ENCODE measurements at places on chromosomes 11 and 22. TPM values are rescaled to one million over a fixed set of nuclear protein-coding genes. Genes with fewer than 3 reads are reported as not detected.

GRCh38 chr11:117424781-117425180 is 97.1 kb downstream of the CEP164 start:
- DNase-seq: no peak

- DNase-seq: no peak
These were observed 5.3 kb downstream of the OR51F2 start for GRCh38 chr11:4826425-4826824.

DNA sequence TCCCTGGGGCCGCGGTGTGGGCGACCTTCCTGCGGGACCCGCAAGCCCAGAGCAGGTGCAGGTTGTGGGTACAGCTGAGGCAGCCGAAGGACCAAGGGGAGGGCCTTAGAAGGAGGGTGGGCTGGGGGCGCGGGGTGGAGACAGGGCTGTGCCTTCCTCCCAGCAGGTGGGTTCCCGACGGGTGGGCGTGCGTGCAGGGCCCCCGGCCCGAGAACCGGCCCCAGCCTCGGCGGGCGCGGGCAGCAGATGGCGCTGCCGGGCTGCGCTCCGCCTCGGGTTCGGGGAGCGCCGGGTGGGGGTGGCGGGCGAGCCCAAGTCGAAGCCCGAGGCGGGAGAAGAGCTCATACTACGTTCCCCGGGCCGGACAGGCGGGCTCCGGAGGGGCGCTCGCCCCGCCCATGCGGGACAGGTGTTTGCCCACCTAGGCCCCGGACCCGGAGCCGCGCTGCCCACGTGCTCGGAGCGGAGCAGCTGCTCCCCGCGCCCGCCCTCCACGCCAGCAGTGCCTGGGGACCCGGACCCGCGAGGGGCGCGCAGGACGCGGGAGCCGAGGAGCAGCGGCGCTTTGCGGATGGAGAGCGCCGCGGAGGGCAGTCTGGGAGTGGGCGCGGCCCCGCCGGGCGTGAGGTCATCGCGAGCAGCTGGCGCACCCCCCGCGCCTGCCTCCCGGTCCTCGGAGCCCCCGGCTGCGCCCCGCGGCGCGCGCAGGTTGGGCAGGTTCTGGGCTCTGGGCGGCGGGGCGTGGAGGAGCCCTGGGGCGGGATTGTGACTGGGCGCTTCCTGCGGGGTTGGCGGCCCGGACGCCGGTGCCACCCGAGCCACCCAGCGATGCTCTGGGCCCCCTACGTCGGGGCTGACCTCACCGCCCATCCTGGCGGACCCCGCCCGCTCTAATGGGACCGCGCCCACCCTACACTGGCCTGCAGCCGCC is 25.3 kb downstream of the DUSP8 start:
- no peak for DNase-seq

DNA sequence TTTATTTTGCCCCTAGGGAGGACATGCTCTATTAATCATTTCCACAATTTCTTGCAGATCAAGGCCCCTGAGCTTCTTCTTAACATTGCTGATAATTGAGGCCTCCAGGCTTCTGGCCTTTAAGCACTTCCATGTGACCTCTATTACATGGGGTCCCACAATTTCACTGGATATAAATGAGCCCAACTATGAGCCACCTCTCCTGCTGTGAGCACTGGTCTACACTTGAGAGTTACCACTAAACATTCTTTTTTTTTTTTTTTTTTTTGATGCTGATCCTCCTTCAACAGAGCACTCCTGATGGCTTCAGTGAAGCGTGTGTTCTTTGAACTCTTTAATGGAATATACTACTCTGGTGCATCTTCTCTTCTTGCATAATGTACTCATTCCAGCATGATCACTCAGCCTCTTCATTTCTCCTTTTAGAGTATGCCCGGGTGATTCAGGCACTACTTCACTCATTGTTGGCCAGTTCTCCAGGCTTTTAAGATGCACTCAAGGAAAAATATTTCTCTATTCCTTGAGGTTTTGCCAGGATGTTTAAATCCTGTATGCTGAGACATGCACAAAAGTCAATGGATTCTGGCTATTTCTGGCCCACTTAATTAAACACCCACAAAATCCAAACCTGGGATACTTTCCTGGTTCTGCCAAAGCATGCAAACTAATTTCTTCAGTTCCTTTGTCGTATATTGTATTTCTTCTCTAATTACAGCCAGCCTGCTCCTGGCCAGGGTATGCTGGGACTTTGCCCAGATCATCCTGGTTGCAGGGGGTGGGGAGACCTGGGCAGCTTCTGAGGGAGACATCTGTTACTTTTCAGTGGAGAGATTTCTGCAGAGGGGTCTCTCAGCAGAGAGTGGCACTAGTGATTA is 257.8 kb upstream of the LUZP2 start:
- DNase-seq: no peak

- DNase-seq: peak; percentile 63
These were observed 110.3 kb upstream of the PITPNB start for GRCh38 chr22:28029201-28029948.

DNA sequence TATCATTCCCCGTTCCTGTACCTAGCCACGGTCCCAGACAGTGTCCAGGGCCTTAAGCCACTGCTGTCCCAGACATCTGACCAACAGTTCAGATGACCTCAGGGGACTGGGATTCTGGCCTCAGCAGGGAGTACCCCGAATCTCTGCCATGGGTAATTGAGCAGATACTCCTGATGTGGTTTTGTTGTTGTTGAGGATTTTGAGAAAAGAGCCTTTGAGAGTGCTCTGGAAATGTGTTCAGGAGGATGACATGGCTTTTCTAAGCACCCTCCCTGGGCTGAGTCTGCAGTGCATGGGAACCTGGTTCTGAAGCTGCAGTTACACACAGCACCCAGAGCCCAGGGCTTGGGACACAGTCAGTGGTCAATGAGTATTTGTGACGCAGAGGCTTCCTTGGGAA is 30.4 kb downstream of the ADAMTS15 start:
- DNase-seq: no peak

DNA sequence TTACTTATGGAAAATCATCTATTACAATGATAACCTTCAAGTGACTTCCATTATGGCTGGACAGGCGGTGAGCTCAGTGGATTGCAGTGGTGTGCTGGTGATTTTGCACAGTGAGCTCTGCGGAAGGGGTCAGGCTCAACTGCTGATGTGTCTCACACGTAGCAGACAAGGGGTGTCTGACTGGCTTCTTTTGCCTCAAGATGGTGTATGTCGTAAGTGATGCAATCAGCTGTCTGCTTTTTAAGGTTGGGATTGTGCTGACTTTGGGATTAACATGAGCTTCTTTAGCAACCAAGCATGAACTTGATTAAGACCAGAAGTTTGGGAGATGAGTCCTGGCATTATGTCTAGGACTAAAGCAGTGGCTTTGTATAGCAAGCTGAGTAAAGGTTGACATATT is 49.5 kb downstream of the POLD3 start:
- no peak for DNase-seq

GRCh38 chr11:103920933-103921332 is 115.5 kb upstream of the DDI1 start:
- DNase-seq: no peak

Gene TMEM25
- 15.6 TPM for total RNA-seq

Gene RNF141
- total RNA-seq: 22.9 TPM

Gene WT1
- 8.1 TPM for total RNA-seq
